ENCODE measurements at places on chromosomes 16 and 17.
A peak's percentile ranks its signal among the peaks of the same experiment; 100 is the strongest.

DNA sequence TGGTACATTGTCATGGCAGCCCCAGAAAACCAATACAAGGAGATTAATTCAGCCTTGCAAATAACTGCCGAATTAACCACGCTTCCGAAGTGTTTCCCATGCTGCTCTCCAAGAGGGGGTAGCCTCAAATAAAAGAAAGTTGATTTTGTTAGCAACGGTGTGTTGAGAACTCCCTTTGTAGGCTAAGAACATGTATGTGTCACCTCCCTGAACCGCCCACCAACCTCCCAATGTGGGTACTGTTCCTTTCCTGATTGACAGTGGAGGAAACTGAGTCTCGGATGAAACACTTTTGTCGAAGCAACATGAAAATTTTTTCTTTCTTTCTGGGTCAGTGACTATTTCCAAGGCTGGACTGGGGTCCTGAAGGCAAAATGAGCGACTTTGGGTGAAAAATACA is 25.1 kb downstream of the CACNG4 start:
- no peak for DNase-seq

- no peak for DNase-seq
Measured at GRCh38 chr16:60206516-60206915, 1472.4 kb upstream of the GOT2 start.

DNA sequence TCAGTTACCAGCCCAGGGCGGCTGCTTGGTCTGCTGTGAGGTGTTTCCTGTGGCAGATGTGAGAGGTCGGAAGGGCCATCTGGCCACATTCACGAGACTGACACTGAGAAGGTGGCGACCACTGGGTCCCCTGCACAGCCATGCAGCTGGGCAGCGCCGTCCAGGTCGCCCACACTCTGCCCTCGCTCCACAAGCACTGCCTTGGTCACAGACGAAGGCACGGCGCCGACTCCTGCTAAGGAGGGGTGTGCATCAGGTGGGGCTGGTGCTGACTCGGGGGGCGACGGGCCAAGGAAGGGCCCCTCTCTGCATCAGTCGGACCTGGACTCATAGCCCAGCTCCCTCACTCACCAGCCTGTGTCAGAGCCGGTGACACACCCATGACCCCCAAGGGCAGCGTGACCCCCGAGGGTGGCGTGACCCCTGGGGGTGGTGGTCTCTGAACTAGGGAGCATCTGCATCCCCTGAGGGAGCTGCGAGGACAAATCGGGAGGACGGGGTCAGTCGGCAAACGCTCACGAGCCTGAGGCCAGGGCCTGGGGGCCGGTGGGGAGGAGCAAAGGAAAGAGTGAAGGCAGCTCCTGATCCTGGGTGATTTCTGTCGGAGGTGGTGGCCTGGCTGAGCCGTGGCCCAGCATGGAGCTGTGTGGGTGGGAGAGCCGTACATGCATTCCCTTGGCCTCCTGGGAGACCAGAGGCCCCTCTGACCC is 30.4 kb downstream of the NME3 start:
- DNase-seq, result no peak

DNA sequence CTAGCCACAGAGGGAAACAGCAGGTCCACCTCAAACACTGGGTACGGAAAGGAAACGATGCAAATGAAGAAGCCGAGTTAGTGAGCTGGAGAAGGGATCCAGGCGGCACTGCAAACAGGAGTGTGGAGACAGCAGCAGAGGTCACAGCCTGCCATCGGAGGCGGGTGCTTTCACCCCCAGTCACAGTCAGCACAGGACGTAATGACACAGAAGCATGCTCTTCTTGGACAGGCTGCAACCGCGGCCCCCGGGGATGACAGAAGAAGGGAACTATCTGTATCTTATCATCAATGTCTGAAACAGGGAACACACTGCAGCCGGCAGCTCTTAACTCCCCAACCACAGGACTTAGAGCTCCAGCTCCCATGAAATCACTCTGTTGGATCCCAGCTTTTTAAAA is 16.1 kb upstream of the SLC38A8 start:
- no peak for DNase-seq

DNA sequence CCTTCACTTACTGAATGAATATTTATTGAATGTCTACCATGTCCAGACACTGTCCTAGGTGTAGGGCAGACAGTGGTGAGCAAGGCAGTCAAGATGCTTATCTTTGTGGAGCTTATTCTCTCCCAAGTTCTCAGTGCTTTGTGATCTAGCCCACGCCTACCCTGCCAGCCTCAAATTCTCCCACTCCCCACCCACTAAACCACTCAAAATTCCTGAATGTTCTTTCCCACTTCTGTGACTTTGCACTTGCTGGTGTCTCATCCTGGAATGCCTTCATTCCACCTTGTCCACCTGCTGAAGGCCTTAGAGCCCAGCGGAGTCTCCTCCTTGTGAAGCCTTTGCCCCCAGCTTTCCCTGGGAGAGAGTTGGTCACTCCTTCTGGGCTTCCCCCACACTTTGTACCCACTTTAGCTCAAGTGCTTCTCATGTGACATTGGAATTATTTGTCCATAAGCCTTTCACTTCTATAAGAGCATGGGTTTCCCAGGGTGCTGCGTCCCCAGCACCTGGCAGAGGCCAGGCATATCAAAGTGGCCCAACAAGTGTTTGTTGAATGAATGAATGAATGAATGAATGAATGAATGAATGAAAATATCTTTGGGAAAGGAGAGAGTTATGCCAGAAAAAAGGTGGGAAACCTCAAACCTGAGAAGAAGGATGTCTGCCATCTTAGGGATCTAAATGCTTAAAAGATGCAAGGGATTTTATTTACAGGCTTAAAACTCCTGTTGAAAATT is 23.0 kb downstream of the CCDC182 start:
- no peak for DNase-seq

DNA sequence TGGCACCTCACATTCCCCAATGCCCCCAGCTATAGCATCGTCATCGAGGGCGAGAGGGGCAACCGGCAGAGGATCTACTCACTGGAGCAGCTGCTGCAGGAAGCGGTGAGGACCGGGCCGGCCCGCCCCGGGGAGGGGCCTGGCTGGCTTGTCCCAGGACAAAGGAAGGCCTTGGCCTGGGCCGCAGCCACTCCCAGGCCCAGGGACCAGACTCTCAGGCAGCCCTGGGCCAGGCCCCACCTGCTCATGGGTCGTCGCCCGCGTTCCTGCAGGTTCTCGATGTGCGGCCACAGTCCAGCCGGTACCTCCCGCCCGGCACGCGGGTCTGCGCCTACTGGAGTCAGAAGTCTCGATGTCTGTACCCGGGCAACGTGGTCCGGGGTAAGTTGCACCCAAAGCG is 53.4 kb downstream of the ACTG1 start:
- no peak for DNase-seq

DNA sequence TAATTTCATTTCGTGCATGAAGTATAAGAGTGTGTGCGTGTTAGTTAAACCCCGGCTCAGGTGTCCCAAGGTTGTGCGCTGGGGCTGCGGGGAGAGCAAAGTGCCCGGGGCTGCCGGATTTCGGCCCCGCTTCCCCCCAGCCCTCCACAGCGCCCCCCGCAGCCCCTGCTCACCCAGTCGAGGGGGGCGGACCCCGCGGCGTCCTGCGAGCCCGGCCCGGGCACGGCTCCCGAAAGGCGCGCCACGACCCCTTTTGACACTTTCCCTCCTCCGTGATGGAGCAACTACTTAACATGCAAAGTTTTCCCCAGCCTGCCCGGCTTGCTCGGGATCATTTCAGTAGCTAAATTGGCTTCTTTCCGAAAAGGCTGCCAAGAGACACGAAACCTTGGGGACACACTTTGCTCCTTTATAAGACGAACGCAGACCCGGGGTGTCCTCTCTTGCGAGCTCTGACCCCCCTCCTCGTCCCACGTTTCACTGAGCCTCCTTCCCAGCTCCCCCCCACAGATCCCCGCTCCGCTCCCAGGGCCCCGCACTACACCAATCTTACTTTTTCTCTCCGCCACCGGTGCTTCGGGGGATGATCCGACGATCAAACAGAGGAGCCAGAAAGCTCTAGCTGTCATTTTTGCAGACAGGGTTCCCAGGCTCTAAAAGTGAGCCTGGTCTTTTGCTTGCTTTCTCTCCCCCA is 552 bp downstream of the C17orf58 start:
- DNase-seq, result no peak

DNA sequence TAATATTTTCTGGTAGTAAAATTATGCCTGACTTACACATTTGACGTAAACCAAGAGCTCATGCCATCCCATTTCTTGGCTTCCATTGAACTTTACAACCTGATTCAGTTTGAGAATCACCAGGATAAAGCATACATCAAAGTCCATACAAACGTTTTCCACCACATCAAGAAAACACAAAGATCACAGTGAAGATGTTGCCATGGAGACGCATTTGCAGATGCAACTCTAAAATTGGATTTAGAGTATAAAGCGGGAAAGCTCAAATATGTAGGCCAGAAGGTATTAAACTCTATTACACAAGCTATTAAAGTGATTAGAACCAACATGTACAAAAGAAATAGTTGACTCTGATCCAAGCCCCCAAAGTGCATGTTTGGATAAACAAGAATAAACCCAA is 10.4 kb downstream of the C16orf46 start:
- DNase-seq, result no peak

GRCh38 chr16:4578961-4579530 is 22.9 kb downstream of the C16orf96 start:
- DNase-seq, result no peak

GRCh38 chr17:55531053-55531728 is 19.9 kb upstream of the SMIM36 start:
- DNase-seq, result no peak

DNA sequence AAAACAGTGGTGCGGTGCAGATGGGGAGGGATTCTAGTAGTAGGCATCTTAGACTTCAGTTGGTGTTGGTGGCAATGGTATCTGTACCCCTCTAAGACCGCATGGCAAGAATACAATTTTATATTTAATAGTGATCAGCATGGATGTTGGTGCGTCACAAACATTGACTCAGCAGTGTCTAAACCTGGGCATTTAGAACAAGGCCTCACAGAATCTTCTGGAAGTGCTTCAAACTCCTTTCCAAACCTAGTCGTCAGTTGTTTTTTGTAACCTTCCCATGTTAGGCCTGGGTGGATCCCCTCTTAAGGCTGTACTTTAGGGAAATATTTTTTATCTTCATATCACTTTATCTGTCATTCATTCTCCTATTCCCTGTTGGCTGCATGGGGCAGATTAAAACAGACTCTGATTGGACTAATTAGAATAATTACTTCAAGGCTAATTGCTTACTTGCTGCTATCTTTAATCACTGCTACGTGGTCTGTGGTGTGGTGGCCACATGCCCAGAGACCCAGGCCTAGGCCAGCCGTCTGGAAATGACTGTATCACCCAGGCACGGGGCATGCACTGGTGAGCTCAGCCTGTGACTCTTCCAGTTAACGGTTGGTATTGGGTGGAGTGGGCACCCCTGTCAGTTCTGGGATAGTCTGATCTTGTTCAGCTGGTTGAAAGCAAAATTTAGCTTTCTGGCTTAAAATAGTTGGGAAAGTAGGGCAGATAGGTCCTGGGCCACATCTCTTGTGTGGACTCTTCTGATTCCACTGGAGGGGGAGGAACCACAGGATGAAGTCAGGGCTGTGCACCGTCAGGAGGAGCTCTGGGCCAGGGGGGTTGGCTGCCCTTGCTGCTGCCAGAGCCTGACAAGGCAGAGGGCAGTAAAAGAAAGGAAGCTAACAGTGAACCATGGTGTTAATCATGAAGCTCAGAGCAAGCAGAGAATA is 4.5 kb downstream of the ALKBH5 start:
- DNase-seq, result no peak

DNA sequence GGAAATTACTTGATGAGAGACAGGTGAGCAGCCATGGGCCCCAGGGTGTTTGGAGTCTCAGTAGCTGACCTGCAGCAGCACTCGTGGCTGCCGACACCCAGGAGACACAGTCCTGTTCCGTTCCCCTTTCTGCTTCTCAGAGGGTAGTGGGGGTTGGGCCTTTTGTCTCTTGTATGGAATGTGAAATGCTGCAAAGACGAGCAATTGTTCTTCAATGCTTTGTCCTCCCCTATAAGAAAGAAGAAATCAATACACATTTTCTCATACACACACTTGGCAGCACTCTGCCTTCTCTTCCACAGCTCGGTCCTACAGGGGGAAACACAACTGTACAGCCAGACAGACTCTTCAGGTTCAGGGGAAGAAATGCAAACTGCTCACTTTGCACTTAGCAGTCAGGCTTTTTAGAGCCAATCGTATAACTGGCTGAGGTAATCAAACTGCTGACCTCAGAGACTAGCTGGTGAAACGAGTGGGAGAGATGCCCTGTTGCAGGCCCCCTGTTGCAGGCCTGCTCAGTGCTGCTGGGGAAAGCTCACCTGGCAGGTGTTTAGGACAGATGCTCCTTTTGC is 96.7 kb downstream of the AATF start:
- DNase-seq, result no peak

GRCh38 chr17:47730681-47731080 is 2.4 kb upstream of the TBX21 start:
- DNase-seq, result no peak

GRCh38 chr16:67329901-67330300 is 3.3 kb downstream of the LRRC36 start:
- no peak for DNase-seq

GRCh38 chr17:6069539-6070429 is at the start of gene WSCD1:
Gene WSCD1 (plus strand): TSS chr17:6070379. CDS start chr17:6080659, 10,280 bp downstream.
- DNase-seq, result no peak

- DNase-seq, result no peak
Measured at GRCh38 chr17:43444223-43445008, 39.4 kb upstream of the DHX8 start.

- DNase-seq, result no peak
Measured at GRCh38 chr16:61214780-61215179, 821.5 kb downstream of the CDH8 start.

- no peak for DNase-seq
Measured at GRCh38 chr16:3980253-3981111, 100.0 kb upstream of the CREBBP start.

DNA sequence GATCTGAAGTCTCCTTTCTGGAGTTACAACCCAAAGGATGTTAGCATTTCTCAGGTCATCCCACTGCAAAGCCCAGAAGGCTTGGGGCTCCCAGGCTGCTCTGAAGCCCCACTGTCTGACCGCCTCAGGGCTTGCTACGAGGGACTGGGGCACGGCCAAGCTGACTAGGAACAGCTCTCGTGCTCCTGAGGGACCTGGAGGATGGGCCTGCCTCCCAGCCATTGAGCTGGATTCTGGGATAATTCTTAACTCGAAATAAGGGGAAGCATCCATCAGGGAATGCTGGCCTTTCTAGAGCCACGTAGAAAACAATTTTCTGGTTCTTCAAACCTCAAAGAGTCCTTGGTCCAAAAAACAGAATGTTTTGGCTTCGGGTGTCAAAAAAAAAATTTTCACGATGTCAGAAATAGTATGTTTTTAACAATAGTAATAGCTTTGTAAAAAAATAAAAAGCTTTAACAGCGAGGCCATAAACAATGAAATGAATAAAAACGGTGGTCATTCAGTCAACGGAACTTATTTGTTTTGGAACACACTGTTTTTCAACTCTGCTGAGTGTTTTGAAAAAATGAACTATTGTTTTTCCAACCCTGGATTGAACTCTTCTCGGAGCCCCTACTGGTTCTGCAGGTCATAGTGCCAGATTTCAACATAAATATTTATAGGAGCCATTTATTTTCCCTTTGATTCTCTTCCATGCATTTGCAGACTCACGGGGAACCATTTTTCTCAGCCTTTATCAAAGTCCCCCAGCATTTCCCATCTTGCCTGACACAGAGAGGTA is 16.4 kb upstream of the HERPUD1 start:
- DNase-seq, result peak; percentile 42

- DNase-seq, result no peak
Measured at GRCh38 chr16:57585051-57585687, 42.7 kb downstream of the ADGRG5 start.
